ENCODE measurements at places on chromosomes 7 and 10.

GRCh38 chr7:2734751-2735571 is 47.0 kb downstream of the AMZ1 start:
- DNase-seq: peak; percentile 57

GRCh38 chr10:668786-669485 is 20.5 kb downstream of the DIP2C start:
- no peak for DNase-seq

- no peak for DNase-seq
Observed at GRCh38 chr7:150787321-150788281, 12.6 kb downstream of the TMEM176B start.

DNA sequence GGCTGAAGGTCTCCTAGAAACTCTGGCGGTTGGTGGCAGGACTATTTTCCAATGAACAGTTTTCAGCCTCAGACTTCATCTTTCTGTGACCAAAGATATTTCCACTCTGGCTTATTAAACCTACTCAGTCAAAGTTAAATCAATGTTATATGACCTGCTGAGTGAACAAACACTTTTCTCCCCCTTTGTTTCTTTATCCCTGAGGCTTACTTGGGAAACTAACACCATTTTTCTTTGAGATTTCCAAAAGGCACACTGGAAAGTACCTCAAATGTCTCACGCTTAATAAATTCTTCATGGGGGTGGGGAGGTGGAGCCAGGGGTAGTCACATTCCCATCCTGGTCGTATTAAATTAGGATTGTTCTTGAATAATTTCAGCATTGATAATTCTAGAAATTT is 1.8 kb downstream of the TMEM26 start:
- no peak for DNase-seq

DNA sequence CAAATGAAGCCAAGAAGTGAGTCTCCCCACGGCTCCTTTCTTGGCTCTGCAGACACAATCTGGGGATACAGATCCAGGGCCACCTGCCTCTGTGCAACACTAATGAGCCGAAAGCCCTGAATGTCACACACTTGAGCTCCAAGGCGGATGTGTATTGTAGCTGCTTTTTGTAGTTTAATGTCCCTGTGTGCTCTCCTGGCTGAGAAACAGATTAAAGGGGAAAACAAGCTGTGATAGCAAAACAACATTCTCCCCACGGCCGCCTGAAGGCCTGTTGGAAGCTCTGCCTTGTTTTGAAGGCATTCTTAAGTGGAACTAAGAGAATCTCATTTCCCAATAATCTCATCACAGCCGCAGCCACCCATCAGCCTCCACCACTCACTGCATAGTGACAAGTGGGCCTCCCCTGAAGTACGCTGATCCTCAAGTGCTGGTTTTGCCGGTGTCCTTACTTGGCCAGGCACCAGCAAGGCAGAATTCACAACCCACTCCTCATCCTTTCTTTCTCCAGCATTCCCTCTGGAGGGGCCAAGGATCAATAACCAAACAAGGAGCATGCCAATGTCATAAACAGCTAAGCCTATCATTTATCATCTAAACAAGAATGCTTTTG is 44.4 kb upstream of the AMPH start:
- no peak for DNase-seq

- DNase-seq: no peak
Observed at GRCh38 chr10:71274901-71275796, 43.9 kb upstream of the SLC29A3 start.

- no peak for DNase-seq
Observed at GRCh38 chr10:78657862-78658165, 411.0 kb upstream of the ZMIZ1 start.

DNA sequence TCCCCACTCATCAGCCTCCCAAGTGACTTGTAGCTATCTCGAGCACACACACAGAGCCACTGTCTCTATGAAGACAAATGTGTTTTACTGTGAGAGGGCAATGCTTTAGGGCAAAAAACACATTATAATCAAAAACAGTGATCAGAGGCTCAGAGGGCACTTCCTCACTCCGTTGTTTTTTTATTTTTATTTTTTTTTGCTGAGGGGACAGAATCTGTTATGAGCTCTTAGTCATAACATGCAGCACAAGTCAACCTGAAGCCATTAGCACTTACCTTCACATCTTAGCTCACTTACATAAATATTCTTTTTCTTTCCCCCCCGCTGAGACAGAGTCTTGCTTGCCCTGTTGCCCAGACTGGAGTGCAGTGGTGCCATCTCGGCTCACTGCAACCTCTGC is 157.7 kb downstream of the CALN1 start:
- DNase-seq: no peak

DNA sequence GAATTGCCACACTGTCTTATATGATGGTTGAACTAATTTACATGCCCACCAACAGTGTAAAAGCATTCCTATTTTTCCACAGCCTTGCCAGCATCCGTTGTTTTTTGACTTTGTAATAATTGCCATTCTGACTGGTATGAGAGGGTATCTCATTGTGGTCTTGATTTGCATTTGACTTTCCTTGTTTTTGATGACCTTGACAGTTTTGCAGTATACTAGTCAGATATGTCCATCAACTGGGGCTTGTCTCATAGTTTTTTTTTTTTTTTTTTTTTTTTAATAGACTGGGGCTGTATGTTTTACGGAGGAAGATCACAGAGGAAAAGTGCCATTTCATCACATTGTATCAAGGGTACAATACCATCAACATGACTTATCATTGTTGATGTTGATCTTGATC is 220.6 kb downstream of the ANK3 start:
- DNase-seq: no peak

DNA sequence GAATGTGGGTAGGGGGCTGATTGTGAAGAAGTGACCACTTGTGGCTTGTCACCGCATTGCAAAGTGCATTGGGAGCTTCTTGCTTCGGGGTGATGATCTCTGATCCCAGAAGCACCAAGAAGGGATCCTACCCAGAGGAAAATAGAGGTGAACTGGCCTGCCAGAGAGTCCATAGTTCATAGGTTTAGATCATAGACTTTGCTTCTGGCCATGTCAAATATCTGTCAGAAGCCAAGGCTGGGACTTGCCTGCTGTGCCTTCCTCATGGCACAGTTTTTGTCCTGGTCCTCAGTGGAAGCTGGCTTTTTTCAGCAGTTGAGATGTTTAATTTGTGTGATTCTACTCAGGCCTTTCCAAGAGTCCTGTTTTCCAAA is 1.1 kb downstream of the ZSWIM8 start:
- DNase-seq: no peak

DNA sequence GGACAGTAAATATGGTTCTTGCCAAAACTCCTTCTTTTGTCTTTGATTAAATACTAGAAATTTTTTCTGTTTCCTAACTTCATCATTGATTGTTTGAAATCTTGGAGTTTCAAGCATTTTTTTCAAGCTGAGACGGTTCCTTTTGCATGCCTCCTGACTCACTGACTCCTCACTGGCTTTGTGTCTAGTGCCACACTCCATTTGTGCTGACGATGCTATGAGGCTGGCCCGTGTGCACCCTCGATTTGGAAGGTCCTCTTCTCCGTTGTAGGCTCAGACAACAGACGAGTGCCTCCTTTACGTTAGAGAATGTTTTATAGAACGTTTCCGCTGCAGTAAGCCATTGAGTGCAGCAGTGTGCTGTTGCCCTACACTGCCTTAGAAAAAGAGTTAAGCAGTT is 10.8 kb upstream of the CSGALNACT2 start:
- DNase-seq: no peak

DNA sequence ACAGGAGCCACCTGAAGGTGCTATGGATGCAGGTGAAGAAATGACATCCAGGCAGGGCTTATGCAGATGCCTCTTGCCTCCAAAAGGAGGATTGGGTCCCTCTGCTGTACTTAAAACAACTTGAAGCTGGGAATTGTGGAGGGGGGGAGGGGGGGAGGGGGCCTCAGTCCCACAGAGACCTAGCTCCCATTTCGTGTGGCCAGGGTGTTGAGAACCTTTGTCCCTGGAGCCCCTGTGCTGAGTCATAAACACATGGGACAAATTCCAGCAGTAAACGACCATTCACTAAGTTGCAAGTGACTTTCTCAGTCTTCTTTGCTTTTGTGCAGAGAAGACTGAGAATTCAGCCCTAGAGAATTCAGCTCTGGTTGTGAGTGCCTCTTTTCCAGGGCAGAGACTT is 96.5 kb upstream of the PODXL start:
- DNase-seq: no peak

GRCh38 chr10:131090761-131091661 is 220.5 kb downstream of the TCERG1L start:
- DNase-seq: peak; percentile 2

DNA sequence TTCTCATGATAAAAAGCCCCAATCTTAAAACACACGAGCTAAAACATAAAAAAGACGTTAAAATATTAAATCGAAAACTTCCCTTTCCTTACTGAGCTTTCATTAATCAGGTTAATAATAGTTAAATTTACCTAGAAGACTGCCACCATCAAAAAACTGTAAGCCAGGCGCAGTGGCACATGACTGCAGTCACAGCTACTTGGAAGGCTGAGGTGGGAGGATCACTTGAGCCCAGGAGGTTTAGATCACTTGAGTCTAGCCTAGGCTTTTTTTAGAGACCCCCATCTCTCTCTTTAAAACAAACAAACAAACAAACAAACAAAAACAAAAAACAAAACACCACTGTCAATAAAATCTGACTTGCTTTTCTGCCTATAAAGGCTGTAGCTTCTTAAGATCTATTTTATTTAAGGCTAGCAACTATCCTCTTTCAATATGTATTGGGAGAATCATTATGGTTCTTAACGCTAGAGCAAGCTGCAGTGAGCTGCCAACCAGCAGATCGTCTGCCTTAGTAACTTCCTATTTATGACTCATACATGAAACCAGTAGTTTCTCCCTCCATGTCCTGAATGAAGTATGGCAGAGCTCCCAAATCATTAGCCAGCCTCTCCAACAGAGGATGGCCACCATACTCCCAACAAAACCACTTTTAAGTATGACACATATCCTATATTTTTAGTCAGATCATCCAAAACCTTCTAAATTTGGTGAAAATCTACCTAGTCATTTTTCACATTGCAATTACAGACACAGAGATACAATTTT is 163.7 kb downstream of the SRPK2 start:
- no peak for DNase-seq

GRCh38 chr7:68964060-68964459 is 634.2 kb upstream of the AUTS2 start:
- DNase-seq: no peak

DNA sequence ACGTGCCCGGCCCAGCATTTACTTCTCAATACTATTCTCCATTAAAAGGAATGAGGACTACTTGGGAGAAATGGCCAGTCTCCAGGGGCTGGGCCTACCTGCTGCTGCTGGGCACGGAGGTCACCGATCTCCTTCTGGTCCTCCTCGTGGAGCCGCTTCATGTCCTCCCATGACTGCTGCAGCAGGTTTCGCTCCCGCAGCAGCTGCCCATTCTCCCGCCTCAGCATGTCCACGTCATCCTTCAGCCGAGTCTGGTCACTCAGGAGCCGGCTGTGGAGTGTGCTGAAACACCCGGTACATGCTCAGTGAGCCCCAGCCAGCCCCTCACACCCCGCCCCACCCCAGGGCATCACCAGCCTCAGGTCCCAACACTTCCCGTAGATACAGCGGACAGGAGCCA is 73.3 kb downstream of the DLG5 start:
- no peak for DNase-seq

DNA sequence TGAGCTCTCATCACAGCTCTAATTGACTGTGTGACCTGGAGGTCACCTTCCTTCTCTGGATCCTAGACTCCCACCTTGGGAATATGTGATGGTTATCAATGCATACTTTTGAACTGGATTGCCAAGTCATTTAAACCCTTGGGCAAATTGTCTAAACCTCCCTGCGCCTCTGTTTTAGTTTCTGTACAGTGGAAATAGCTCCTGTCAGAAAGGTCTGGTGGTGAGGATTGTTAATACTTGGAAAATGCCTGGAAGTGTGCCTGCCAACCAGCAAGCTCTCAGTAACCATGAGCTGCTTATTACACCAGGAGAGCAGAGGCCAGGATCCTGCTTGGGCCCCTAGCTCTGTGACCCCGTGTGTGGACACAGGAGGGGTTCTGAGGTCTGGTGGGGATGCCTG is 108.7 kb upstream of the PPIF start:
- no peak for DNase-seq

- no peak for DNase-seq
Observed at GRCh38 chr10:55024713-55025112, 223.7 kb upstream of the PCDH15 start.

DNA sequence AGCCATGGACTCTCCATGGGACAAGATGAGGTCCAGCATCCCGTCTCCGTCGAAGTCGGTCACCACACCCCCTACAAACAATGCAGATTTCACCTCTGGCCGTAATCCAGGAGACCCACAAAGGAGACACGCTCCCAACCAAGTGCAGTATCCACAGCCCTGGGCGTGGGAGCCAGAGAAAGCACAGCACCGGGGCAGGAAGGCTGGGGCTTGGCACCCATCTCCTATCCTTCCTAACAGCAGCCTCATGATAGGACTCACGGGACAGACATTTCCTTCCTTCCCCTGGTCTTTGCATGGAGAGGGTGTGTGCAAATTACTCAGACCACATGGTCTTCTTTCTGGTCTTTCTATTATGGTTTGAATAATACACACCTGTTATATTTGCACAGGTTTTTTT is 46.3 kb downstream of the GOLGA7B start:
- no peak for DNase-seq

GRCh38 chr7:101180130-101180755 is at the start of gene NAT16:
Gene NAT16 (minus strand): TSS chr7:101180293. CDS start chr7:101174807, 5,486 bp downstream.
- DNase-seq: no peak

- DNase-seq: no peak
Observed at GRCh38 chr7:45980973-45981372, 59.9 kb upstream of the IGFBP3 start.

DNA sequence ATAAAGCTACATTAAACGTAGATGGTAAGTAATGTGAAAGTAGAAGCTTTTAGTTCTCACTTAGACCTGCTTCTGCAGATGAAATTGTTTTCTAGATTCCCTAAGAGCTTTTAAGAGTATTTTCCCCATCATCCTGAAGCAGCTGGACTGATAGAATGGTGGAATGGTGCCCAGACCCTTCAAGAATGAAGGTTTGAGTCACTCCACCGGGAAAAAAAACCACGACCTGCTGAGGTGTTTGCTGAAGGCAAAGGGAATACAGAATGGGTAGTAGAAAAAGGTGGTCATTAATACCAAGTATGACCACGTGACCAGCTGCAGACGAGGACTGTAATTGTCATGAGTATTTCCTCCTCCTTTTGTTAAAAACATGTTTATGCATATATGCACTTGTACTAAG is 79.2 kb upstream of the PTPRZ1 start:
- no peak for DNase-seq

- DNase-seq: no peak
Observed at GRCh38 chr10:88670497-88670896, 6.3 kb downstream of the LIPF start.

DNA sequence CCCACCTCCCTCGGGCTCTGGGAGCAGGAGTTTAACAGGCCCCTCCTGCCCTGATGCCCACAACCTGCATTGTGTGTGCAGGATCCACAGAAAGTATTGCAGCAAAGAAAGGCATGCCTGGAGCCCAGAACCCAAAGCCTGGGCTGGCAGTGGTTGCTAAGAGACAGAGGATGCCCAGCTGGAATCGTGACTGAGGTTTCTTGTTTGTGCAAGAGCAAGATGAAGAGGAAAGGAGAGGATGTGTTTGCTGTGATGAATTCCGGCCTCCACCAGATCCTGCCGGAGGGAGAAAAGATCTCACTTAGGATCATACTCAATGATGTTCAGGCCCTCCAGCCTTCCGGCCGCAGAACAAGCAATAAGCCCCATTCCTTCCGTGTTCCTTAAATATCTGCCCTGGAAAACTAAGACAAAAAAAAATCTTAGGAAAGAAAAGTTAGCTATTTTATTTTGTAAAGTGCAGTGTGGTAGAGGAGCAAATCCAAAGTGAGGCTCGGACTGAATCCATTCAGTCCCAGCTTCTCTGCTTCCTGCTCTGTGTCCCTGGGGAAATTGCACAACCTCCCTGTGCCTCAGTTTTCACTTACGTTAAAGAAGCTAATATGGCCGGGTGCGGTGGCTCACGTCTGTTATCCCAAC is 57.1 kb downstream of the SLIT1 start:
- no peak for DNase-seq

All from SHP77 treated with DMSO at 0.1 percent for 48 hours (cell line).